Activated T-cell treated with anti-CD3 and anti-CD28 coated beads for 4 hours (primary cell): ENCODE measurements at places on chromosomes 1 and 21.
A peak's percentile ranks its signal among the peaks of the same experiment; 100 is the strongest.

DNA sequence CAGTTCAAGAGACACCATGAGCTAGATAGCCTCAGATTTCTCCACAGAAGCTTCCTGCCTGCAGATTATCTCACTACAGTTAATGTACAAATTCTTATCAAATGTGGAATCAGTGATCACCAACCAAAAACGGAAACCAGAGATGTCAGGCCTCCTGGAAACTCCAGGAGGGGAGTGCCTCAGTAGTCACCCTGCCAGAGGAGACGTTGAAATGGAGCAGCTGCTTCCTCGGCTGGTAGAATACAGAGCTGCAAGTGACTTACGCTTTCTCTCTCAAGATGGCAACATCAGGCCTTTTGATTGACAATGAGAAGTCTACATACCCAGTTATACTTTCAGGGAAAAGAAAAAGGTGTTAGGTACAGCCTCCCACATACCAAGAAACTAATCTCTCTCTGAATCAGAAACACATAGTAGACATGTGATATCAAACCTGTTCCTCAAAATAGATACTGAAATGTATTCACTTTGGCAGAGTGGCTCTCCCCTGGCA, 52.2 kb downstream of the ACP6 start:
- peak; percentile 13 for DNase-seq

DNA sequence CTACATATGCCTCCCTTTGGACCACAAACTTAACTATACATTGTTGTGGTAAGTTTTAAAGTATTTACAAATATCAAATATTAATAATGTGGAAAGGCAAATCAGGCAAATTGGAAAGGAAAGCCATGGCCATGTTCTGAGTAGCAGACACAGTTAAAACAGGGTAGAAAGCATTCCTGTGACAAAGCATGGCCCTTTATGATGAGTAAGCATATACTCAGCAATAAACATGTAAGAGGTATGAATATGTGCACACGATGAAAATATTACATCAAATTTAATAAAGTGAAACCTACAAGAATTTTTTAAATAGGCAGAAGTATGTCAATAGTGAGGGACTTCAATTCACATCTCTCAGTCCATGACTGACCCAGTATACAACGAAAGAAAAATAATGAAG, 389.2 kb downstream of the DSCAM start:
- no peak for DNase-seq

GRCh38 chr1:46613661-46614603, 2.7 kb downstream of the MOB3C start:
- DNase-seq: no peak

- DNase-seq: no peak
Observed at GRCh38 chr1:21254335-21254951, 35.8 kb downstream of the ECE1 start.

- no peak for DNase-seq
Observed at GRCh38 chr1:41726292-41726691, 192.4 kb downstream of the HIVEP3 start.

DNA sequence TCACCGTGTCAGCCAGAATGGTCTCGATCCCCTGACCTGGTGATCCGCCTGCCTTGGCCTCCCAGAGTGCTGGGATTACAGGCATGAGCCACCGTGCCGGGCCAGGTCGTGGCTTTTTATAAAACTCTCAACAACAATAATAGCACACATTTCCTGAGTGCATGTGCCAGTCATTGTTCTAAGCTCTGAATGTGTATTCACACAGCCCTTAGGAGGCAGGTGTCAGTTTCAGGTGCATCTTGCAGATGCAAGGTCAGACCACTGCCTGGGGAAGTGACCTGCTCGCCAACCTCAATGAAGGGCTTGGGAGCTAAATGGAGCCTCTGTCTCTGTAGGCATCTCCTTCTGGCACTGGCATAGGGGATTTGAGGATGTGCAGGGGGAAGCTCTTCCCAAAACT, 1.6 kb upstream of the LEFTY2 start:
- no peak for DNase-seq

GRCh38 chr1:107862064-107862463, 102.9 kb downstream of the VAV3 start:
- DNase-seq: no peak

DNA sequence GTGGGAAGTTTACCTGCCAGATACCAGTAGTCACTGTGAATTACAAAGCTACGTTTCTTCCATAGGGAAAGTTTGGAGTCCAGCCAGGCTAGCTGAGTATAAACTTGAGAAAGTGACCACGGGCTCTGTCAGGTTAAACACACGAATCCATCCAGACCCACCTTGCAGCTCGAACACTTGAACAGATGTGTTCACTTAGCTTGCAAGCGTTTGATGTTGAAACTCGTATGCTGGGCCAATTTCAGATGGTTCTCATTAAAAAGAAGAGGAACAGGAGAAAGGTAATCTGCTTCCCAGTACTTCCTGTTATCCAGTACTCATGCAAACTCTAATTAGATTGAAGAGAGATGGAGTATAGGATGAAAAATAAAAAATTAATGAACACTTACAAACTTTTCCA, 636.4 kb downstream of the SMYD3 start:
- DNase-seq: no peak

DNA sequence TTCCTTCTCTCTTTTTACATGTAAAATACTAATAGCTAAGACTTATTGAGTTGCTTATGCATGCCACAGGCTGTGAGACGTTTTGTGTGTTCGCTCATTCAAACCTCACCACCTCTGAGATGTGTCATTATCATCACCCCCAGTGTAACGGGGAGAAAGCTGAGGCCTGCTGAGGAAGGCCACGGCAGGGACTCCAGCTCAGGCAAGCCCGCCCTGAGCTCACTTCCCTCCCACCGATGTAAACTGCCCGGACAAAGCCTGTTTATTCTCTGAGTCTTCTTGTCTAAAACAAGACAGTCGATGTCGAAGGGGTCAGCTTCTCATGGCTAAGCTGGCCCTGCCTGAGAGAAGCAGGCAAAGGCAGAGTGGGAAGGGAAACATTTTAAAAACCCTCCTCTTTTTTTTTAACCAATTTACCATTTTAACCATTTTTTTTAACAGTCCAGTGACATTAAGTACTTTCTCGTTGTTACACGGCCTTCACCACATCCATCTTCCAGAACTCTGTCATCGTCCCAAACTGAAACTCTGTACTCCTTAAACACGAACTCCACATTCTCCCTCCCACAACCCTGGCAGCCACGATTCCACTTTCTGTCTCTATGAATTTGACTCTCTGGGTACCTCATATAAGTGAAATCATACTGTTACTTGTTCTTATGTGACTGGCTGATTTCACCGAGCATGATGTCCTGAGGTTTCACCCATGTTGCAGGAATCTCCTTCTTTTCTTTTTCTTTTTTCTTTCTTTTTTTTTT, 204.8 kb upstream of the GALNT2 start:
- no peak for DNase-seq

DNA sequence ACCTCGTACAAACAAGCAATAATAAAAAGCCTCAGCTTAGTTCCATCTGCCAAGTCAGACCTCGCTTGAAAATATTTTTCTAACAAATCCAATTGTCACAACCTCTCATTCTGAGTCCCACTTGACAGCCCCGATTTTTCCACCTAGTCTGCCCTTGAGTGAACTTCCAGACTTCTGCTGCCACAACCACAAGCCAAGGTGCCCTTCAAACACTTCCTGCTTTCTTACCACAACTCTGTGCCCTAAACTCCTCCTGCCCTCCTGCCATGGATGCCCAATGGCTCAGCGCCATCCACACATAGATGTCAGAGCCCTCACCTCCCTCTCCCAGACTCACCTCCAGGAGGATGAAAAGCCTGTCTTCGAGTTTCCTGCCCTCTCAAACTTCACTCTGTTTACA, 3.9 kb downstream of the TMPRSS2 start:
- no peak for DNase-seq

DNA sequence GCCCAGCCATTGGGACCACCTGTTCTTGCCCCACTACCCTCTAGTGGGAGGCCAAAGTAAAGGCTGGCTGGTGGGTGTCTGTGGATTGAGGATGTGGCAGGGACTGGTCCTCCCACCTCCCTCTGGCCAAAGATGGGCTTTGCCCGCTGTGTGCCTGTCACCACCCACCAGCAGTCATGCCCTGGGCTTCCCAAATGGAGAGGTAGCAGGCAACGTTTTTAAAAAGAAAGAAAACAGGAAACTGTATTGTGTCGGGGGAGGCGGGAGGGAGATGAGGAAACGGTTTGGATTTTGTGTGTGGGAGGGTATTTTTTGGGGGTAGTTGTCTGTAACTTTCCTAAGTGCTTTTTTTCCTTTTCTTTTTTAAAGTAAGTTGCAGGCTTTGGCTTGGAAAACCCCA, 30.1 kb downstream of the SZRD1 start:
- no peak for DNase-seq

DNA sequence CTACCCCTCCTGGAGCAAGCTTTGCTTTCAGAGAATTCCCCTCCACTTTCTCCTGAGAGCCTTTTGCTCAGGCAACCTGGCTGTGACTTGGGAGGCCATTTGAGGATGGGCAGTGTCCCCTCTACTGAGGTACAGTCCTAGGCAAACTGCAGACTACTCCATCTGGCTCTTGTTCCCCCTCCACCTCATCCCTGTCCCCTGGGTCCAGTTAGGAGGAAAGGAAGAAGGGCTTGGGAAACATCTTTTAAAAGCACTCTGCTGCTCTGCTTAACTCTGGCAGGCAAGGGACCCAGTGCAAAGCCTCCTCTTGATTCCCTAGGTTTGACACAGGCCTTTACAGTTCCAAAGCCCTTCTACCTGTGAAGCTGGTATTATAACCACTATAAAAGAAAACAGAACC, 108.2 kb downstream of the NAV1 start:
- DNase-seq: no peak
